ENCODE measurements at places on chromosomes 3 and 15. TPM values are rescaled to one million over a fixed set of nuclear protein-coding genes. Genes with fewer than 3 reads are reported as not detected.

GRCh38 chr15:73984208-73984979, 7.7 kb downstream of the STOML1 start:
- peaks cover 8% of the 10 kb centered on the region for H3K36me3 ChIP-seq
- H3K27me3 ChIP-seq, result no peaks in the 10 kb centered on the region
- peaks cover 24% of the 10 kb centered on the region for H3K4me1 ChIP-seq
- no peak for DNase-seq

The GJD2 gene
- not detected for total RNA-seq

The PLSCR1 gene
- total RNA-seq, result 14.8 TPM

GRCh38 chr15:68612979-68613740, 34.4 kb downstream of the CORO2B start:
- H3K27ac ChIP-seq, result no peak overlapping the region
- peaks cover 36% of the 10 kb centered on the region for H3K27me3 ChIP-seq
- DNase-seq, result no peak

DNA sequence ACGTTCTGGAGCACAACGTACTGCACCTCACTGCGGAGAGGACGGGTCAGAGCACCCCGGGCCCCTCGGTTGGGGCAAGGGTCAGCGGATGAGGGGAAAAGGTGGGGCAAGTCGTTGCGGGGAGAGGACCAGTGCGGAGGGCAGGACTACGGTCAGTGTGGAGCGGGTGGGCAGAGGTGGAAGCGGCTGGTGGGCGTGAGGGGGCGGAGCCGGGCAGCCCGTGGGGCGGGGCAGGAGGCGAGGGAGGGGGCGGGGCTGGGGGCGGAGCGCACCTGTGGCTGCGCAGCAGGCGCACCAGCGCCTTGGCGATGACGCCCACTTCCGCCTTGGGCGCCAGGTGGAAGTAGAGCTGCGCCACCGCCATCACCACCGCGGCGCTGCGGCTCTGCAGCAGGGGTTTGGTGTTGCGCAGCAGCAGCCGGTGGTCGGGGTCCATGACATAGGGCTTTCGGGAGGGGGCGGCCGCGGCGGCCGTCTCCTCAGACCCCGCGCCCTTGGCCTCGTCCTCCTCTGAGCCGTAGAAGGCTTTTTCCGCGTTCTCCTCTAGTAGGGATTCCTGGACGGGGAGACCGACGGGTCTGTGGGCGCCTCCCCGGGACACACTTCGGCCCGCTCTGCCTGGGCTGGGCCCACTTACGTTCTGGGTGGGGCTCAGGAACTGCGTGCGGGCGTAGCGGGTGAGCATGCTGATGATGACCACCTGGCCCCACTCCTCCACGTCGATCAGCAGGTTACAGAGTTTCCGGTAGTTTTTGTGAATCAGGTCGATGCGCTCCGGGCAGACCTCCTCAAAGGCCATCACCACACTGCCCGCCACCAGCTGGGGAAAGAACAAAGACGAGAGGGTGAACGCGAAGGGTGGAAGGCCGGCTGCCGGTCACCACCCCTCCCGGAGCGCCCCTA, 29.2 kb downstream of the AP3B2 start:
- H3K36me3 ChIP-seq, result no peaks in the 10 kb centered on the region
- peaks cover 7% of the 10 kb centered on the region for H3K4me1 ChIP-seq
- peak overlapping the region; percentile 92 for H3K27ac ChIP-seq
- H3K27me3 ChIP-seq, result peaks cover 10% of the 10 kb centered on the region

The CD200R1L gene
- total RNA-seq, result not detected

GRCh38 chr3:31550452-31551251, 17.9 kb downstream of the STT3B start:
- peak overlapping the region; percentile 24 for H3K27ac ChIP-seq
- no peaks in the 10 kb centered on the region for H3K27me3 ChIP-seq
- no peaks in the 10 kb centered on the region for H3K36me3 ChIP-seq
- H3K4me3 ChIP-seq, result peak overlapping the region; percentile 43

The ATP13A3 gene
- 65.6 TPM for total RNA-seq

DNA sequence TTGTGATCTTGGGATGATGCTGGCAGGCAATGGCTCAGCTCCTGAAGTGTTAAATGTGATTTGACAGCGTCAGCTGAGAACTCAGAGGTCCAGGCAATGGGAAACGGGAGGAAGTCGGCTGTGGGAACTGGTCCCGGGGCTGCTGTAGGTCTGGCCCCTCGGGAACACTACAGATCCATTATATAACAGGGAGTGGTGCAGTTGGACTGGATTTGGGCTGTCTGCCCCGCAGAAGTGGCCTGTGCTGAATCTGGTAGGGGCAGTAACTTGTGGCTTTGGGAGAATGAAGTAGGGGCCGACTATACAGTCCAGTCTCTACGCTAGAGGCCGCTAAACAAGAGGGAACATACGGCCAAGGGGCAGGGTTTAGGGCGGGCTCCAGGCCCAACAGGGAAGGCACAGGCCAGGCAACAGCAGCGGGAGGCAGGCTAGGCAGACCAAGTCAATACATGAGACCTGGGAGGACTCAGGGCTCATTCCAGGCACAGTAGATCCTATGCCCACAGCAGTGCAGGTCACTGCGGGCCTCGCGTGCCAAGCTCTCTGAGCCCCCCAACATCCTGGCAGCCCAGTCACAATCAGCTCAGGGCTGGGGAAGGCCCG, 20.3 kb upstream of the IL16 start:
- no peak overlapping the region for H3K4me3 ChIP-seq
- H3K27ac ChIP-seq, result no peak overlapping the region
- H3K27me3 ChIP-seq, result peaks cover 38% of the 10 kb centered on the region
- peaks cover 2% of the 10 kb centered on the region for H3K4me1 ChIP-seq

DNA sequence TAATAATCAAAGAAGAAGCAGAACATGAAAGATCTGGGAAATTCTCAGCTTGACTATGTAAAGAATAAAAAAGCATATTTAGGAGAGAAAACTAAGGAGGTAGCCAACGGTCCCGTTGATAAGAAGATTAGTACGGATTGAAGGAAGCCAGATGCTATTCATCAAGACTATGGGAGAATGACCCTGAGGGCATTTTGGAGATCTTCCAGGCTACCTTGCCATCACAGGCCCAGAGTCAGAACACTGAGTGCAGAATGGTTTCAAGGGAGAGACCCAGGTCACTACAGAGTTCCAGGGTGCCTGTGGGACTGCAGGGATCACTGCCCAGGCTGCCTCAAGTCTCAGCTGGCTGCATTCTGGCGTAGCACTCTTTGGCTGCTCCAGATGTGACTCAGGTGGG, 752.9 kb upstream of the ARPP21 start:
- H3K27me3 ChIP-seq, result no peaks in the 10 kb centered on the region
- no peaks in the 10 kb centered on the region for H3K36me3 ChIP-seq
- H3K27ac ChIP-seq, result no peak overlapping the region
- H3K4me3 ChIP-seq, result no peak overlapping the region
- no peaks in the 10 kb centered on the region for H3K4me1 ChIP-seq
- DNase-seq, result no peak

The ALCAM gene
- total RNA-seq, result 8.4 TPM

DNA sequence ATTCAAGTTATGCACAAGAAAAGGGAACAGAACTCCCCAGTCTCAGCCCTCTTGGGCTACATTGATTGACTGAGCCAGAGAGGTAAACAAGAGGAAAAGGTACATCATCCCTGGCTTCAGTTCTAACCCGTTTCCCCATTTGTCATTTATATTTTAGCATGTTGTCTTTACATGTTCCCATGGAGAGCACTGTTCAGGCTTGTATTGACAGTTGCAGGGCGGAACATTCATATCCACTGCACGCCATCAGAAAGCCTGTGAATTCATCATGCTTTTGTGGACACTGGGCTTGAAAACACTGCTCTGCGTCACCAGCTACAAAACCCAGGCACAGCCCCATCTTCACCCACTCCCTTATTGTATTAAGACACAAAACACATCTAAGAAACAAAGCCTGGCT, 240.9 kb upstream of the EIF1B start:
- DNase-seq, result no peak
- peaks cover 18% of the 10 kb centered on the region for H3K27me3 ChIP-seq
- no peak overlapping the region for H3K27ac ChIP-seq
- no peaks in the 10 kb centered on the region for H3K4me1 ChIP-seq

- no peaks in the 10 kb centered on the region for H3K36me3 ChIP-seq
- no peak for DNase-seq
- H3K27me3 ChIP-seq, result no peaks in the 10 kb centered on the region
- H3K4me3 ChIP-seq, result no peak overlapping the region
- peaks cover 3% of the 10 kb centered on the region for H3K4me1 ChIP-seq
- H3K27ac ChIP-seq, result no peak overlapping the region
Observed at GRCh38 chr15:87682527-87682926, 574.0 kb downstream of the NTRK3 start.

DNA sequence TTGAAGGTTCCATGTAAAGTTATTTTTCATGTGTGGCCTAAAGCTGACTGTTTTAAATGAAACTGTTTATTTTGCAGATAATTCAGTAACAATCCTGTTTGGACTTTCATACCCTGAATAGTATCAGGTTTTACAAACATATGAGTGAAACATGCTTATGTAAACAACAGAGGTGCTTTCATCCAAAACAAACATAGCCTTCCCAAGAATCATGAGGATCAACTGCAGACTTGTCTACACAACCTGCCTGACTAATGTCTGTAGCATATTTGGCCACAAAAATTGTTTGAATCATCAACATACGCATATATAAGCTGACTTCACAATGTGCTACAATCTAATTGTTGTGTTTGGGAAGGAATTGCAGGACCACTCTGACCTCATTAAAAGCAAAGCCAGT, 190.4 kb downstream of the DIPK2A start:
- H3K27me3 ChIP-seq, result no peaks in the 10 kb centered on the region
- H3K4me1 ChIP-seq, result no peaks in the 10 kb centered on the region
- no peaks in the 10 kb centered on the region for H3K36me3 ChIP-seq
- no peak overlapping the region for H3K27ac ChIP-seq

DNA sequence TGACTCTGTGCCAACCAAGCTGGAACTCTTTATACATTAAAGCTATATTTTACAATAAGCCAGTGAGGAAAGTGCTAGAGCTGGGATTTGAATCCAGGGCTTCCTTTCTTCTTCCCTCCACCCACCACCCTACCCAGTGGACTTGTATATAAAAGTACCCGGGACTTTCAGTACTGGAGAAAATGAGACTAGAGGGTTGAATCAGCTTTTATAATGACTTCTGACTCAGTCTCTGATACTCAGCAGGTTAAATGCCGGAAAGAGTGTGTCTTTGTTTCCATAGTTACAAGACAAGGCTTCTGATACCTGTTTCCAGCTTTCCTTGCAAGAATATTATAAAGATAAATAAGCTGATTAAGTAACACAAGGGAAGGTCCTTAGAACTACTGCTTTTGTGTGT, 80.9 kb downstream of the FRMD4B start:
- H3K4me3 ChIP-seq, result no peak overlapping the region
- no peak for DNase-seq
- H3K27ac ChIP-seq, result no peak overlapping the region

DNA sequence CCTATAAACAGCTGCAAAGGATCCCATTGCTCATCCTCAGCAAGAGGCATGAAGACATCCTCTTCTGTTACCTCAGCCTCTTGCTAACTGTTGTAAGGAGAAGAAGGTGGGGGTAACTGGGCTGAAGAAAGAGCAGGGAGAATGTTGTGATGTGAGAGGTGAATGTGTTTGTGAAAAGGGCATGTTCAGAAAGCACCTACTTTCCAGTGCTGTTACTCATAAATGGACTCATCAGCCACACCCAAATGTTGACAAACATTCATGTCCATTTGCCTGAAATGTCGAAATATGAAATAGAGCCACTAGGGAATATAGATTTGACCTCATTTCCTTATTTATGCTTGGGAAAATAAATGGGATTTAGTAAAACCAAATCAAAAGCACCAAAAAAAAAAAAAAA, 12.6 kb downstream of the SLC24A1 start:
- H3K36me3 ChIP-seq, result peaks cover 6% of the 10 kb centered on the region
- H3K27me3 ChIP-seq, result peaks cover 12% of the 10 kb centered on the region
- no peak overlapping the region for H3K27ac ChIP-seq
- peaks cover 28% of the 10 kb centered on the region for H3K4me1 ChIP-seq
- no peak overlapping the region for H3K4me3 ChIP-seq

DNA sequence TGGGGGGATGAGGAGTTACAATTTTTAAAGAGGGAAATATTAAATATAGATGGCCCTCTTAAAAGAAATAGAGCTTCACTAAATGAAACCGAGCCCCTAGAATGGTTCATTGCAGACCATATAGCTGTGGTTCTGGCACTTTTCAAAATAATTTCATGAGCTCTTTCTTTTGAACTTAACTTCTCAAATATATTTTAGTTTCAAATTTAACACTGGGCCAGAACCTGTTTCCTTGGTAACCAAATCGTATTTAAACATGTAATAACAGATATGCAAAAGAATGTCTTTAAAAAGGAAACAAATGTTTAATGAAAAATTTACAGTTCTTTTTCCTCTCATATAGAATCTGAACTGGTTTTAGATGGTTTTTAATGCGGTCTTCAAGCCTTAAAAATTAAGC, 20.1 kb downstream of the ZBTB38 start:
- peaks cover 3% of the 10 kb centered on the region for H3K36me3 ChIP-seq
- DNase-seq, result no peak
- peak overlapping the region; percentile 85 for H3K4me3 ChIP-seq
- peaks cover 18% of the 10 kb centered on the region for H3K4me1 ChIP-seq

DNA sequence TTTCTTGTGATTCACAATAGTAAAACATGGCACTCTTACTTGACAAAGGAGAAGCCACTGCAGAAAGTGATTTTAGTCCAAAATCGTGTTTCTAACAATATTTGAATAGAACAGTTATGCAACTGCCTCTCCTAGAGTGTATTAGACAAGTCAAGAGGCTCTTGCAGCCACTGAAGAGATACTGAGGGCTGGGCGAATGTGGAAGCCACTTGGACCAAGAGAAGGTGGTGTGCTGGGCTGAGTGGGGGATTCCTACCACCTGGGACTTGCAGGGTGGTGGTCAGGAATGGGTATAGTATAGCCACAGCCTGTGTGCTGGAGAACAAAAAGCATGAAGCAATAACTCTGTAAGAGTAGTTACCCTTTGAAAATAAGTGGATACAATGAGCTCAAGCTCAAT, 223.8 kb upstream of the DNAJC19 start:
- no peak overlapping the region for H3K4me3 ChIP-seq
- no peaks in the 10 kb centered on the region for H3K36me3 ChIP-seq
- H3K27me3 ChIP-seq, result peaks cover 7% of the 10 kb centered on the region
- DNase-seq, result no peak

All from T-helper 17 cell (primary cell).